G401 (cell line): ENCODE measurements at places on chromosomes 16 and 17. TPM values are rescaled to one million over a fixed set of nuclear protein-coding genes. Genes with fewer than 3 reads are reported as not detected.

Gene FBXO39
- total RNA-seq, result not detected in 2 replicates

Gene SPN
- total RNA-seq, result 0.37 TPM in 1 of 2 replicates, not detected in the other

Gene ORAI3
- 57.6 and 62.8 TPM in 2 replicates for total RNA-seq

Gene B9D1
- 50.5 and 94.6 TPM in 2 replicates for total RNA-seq

Gene SLC16A6
- total RNA-seq, result 0.31 and 0.37 TPM in 2 replicates

Gene ENO3
- total RNA-seq, result 52.8 and 75.4 TPM in 2 replicates

Gene ITGB3
- not detected in 2 replicates for total RNA-seq

Gene CCL8
- not detected in 2 replicates for total RNA-seq

Gene KRTAP1-5
- not detected in 2 replicates for total RNA-seq

DNA sequence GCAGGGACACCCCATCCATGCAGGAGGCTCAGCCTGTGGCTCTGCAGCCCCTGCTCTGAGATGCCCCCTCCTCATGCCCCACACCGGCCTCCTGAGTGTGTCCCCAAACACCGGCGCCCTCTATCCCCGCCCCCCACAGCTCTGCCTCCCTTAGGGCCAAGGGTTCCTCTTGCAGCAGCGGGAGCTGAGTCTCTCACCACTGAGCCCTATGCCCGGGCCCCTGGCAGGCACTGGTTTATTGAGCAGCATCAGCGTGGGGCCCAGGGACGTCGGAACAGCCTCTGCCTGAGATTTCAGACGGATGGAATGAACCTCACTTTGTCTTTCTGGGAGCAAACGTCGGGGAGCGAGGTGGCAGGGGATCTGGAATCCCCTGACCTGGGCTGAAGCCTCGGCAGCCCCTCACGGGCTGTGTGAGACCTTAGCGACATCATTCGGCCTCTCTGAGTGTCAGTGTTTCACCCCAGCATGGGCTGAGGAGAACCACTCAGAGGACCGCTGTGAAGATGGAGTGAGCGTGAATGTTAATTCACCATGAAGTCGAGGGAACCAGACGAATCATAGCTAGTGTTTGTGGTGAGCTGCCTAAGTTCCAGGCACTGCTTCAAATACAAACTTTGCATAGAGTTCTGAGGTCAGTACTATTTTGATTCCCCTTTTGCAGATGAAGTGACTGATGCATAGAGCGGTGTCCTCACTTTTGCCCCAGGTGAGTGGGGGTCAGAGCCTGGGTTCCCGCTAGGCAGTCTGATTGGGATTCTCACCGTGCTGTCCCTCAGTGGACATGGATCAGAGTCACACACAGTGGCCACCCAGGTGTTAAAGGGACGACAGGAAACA is 5.3 kb upstream of the C16orf74 start:
- DNase-seq, result no peak

DNA sequence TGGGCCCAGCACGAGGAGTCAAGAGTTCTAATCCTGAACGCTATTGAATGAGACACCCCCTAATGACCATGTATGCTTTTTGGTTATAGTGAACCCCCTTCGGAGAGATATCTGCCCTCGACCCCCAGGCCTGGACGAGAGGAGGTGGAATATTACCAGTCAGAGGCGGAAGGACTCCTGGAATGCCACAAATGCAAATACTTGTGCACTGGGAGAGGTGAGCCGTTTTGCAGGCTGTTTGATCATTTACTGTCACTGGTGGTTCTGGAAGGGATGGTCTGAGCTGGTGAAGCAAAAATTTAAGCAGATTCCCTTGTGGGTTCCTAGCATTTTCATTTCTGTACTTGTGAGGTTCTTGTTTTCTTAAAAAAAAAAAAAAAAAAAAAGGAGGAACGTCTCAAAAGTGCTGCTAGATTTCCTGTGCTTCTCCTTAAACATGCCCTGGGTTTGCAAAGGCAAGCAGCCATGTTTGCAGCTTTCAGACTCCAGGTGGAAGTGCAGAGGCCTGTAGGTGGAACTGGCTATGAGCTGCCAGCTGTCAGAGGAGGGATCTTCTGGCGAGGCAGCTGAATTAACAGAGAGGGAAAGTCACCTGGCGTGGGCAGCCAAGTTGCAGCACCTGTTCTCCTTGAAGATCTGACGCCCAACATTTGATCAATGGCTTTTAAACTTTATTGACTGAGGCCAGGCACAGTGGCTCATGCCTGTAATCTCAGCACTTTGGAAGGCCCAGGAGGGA is 3.5 kb downstream of the MARVELD3 start:
- no peak for DNase-seq

- DNase-seq, result no peak
Observed at GRCh38 chr17:44589316-44590071, 32.2 kb downstream of the FZD2 start.

DNA sequence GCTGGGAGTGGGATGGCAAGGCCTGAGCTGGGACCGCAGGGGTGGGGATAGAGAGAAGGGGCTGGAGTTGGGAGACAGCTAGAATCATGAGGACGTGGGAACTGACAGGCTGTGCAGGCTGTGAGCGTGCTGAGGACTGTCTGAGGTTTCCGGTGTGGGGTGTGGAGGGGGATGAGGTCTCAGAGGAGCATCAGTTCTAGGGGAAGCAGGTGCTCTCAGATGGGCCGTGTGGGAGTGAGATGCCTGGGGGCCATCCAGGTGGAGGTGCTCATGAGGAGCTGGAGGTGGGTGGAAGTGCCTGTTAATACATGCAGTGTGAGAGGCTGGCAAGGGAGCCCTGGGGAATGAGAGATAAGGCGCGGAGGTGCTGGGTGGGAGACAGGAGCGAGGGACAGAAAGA is 27.2 kb downstream of the HASPIN start:
- no peak for DNase-seq

DNA sequence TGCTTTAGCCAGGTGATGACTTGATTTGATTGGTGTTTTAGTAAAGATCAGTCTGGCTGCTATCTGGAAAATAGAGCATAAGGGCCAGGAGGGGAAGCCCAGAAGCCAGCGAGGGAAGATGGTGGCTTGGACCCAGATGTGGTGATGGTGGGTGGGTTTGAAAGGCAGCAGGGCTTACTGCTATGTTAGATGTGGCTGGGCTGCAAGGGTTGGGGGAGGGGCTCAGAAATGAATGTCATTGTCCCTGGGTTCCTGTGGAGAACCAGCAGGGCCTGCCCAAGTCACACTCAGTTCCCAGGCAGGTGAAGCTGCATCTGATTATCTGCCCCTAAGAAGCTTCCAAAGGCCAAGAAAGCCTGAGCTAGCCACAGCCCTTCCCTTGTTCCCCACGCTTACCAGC is 71.7 kb upstream of the BRD7 start:
- no peak for DNase-seq

- DNase-seq, result no peak
Observed at GRCh38 chr16:89067677-89068443, 25.8 kb upstream of the ACSF3 start.

DNA sequence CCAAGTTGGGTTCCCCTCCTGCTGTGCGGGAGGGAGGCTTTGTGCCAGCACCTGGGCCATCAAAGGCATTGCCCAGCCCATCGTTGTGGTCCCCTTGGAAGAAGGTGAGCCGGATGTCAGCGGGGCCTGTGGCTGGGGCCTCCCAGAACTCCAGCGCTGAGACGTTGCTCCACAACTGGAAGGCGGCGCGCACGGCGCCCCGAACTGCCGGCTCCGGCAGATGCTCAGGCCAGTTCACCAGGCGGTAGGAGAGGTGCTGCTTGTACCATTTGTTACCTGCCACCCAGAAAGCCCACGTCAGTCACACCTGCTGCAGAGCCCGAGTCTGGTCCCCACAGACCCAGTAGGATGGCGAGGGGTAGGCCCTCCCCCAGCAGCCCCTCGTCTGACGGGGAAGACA is 12.4 kb downstream of the C17orf50 start:
- no peak for DNase-seq

DNA sequence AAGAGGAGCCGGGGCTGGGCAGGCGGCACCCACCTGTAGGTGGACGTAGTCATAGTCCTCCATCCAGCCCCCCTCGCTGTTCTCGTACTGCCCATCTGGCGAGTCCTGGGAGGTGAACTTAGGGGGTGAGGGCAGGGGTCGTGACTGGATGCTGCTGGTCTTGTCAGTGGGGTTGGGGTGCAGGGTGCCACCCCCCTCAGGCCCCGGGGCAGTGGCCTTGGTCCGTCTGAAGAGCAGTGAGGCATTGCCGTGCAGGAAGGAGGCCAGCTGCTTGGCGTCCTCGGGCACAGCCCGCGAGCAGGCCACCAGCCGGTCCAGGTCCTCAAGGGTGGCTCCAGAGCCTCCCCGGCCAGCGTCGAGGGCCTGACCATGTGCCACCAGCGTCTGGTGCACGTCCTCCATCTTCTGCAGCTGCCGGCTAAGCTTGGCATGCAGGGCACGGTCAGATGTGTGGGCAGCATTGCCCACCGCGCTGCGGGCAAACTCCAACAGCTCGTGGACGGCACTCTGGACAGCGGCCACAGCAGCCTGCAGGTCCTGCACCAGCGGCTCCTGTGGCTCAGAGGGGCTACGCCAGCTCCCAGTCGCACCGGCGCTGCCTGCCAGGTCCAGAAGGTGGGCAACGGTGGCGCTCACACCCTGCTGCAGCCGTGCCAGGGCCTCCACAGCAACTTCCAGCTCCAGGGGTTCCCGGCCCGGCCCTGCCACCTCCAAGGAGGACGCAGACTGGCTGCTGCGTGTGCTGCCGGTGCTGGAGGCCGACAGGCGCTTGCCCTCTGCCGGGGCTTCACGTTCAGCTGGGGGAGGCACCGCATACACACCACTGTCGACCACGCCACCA is 16.3 kb downstream of the CTRB1 start:
- no peak for DNase-seq

DNA sequence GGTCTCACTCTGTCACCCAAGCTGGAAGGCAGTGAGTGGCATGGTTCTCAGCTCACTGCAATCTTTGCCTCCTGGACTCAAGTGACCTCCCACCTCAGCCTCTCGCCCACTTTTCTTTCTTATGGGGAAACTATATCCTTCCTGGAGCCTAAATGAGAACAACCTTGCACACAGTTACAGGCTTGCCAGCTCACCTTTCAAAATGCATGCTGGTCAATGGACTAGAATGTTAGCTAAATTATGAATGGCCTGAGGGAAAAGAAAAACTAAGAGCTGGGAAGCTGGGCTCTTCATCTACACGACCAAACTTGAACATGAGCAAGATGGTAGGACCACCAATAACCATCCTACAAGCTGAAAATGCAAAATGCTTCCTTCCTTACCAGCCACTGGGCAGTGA is 10.6 kb upstream of the LHX1 start:
- DNase-seq, result no peak

DNA sequence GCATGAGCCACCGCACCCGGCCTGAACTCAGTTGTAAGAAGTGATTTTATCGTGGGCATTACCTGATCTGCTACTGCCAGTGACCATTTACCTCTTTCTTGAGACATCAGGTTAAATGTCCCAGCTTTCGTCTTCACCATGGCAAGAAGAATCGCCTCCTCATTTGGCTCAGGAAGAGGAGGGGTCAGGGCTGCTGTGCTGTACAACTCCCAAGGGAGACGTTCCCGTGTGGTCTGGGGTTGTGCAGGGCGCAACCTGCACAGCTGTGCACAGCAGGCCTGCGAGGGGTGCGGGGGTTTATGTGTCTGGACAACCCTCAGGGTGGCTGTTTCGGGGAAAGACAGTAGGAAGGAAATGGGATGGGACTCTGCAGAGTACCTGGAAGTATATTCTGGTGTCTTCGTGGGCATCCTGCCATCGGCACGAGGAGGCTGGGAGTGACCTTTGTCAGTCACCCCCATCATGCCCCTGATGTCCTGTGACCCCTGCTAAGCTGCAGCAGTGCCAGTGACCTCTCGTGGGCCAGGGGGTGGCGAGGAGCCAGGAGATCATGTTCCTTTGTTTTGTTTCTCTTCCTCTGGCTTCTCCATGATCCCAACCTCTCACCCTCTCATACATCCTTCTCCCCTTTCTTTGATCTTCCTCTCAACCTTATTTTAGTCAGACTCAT is 27.3 kb downstream of the CIBAR2 start:
- no peak for DNase-seq

DNA sequence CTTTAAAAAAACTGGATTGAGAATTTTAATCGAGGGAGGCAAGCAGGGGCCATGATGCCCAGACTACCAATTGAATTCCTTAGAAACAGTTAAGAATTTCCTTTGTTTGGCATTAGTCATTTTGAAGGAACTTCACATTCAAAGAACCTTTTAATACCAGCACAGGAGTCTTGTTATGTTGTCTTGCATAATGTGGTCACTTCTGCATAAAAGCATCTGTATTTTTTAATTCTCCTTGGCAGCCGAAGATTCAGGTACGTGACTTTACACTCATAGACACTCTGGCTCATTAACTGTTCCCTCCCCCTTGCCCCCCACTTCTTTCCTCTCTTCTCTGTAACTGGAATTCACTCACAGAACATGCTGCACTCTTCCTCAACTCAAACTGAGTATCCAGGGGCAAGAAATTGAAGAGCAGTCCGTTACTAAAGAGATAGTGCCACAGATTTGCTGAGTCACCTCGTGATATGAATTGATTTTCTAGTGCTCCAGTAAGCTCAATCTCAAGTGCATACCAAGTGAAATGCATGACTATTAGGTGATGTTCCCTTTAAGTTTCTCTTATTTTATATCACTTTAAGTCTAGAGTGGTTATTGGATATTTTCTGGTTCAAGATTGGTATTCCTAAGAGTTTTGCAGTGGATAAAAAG is 572.2 kb upstream of the SOX9 start:
- no peak for DNase-seq

GRCh38 chr17:50194934-50195865 is 6.2 kb downstream of the COL1A1 start:
- no peak for DNase-seq

GRCh38 chr17:74134991-74135390 is 68.5 kb upstream of the RPL38 start:
- DNase-seq, result no peak

GRCh38 chr16:17939723-17940122 is 396.8 kb downstream of the NPIPA8 start:
- DNase-seq, result no peak

- DNase-seq, result no peak
Observed at GRCh38 chr17:34852614-34853013, 108.6 kb downstream of the CCT6B start.

- DNase-seq, result no peak
Observed at GRCh38 chr16:86707171-86707570, 128.8 kb downstream of the FOXL1 start.
